ENCODE measurements at places on chromosomes 1 and 21.

DNA sequence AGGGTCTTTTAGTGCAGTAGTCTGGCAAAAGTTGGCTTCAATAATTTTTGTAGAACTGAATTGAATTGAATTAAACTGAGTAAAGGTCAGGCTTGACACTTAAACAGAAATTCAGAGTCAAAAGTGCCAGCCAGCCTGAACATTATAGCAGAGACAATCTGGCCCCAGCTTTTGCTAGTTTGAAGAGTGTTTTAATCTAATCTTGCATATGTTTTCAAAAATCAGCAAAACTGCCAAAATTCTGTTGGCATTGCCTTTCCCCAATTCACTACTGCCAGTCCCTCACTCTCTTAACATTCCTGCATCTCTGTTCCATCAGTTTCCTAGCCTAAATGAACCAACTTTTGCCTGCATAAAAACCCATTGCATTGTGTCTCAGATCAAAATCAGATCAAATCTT, 403.8 kb downstream of the NUF2 start:
- DNase-seq, result no peak

- no peak for DNase-seq
Observed at GRCh38 chr1:32770741-32771548, 46.2 kb downstream of the YARS1 start.

DNA sequence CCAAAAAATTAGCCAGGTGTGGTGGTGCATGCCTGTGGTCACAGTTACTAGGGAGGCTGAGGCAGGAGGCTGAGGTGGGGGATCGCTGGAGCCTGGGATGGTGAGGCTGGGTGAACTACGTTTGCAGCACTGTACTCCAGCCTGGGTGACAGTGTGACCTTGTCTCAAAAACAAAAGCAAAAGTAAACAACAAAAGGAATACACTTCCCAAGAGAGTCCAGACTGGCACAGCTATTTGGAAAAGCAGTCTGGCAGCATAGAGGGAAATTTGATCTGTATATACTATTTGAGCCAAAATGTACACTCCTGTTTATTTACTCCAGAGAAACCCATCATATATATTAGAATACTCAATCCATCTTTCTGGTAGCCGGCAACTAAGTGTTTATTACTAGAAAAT, 107.0 kb upstream of the HMCN1 start:
- no peak for DNase-seq

DNA sequence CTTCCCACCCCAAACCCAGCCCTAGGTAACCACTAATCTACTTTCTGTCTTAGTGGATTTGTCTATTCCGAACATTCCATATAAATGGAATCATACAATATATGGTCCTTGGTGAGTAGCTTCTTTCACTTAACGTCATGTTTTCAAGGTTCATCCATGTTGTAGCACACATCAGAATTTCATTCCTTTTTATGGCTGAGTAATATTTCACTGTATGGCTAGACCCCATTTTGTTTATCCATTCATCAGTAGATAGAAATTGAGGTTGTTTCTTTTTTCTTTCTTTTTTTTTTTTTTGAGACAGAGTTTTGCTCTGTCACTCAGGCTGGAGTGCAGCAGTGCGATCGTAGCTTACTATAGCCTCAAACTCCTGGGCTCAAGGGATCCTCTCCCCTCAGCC, 3.2 kb downstream of the SPATA21 start:
- DNase-seq, result no peak

GRCh38 chr1:92916899-92917298, 44.4 kb downstream of the DIPK1A start:
- no peak for DNase-seq

DNA sequence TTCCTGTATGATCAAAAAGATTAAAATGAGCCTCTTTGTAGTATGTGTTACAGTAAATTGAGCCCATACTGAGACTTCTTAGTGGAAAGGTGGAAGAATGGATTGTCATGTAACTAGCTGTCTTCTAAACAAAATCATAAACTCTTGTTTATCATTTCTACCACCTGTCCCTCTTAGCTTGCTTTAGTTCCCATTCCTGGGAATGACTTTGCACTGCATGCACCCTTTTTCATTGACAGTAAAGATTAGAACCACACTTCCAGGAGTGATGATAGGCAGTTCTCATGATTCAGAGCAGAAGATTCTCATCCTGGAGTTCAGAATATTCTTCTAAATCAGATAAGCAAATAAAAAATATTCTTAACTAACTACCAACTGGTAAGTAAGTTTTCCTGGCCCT, 28.0 kb downstream of the DENND2D start:
- DNase-seq, result no peak

DNA sequence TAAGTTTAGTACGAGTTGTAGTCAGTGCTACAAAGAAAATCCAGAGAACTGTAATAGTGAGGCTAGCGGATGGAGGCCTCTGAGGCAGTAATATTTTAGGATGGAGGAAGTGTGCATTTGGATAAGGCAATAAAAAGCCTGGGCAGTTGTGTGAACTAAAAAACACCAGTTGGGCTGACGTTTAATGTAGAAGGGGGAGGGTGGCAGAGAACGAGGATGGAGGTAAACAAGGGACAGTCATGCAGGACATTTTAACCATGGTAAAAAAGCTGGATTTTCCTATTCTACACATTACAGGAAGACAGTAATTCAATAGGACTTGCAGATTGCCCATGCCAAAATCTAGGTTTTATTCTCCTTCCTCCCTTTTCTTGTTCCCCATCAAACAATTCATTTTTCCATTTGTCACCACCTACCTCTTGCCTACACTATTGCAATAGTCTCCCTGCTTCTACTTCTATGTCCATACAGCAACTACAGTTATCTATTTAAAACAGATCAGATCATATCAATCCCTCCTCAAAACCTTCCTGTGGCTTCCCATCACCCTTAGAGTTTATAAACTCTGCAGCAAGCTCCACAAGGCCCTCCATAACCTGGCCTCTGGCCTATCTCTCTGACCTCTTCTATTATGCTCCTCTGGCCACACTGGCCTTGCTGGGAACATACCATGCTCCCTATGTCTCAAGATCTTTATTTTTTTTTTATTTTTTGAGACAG, 27.7 kb downstream of the ERO1B start:
- no peak for DNase-seq

Data from epithelial cell of proximal tubule (primary cell).